NK-92 treated with Interleukin-12 subunit alpha and Interleukin-12 subunit beta, amount 100 ng/mL, for 24 hours (cell line): ENCODE measurements at places on chromosomes 2 and 18.

DNA sequence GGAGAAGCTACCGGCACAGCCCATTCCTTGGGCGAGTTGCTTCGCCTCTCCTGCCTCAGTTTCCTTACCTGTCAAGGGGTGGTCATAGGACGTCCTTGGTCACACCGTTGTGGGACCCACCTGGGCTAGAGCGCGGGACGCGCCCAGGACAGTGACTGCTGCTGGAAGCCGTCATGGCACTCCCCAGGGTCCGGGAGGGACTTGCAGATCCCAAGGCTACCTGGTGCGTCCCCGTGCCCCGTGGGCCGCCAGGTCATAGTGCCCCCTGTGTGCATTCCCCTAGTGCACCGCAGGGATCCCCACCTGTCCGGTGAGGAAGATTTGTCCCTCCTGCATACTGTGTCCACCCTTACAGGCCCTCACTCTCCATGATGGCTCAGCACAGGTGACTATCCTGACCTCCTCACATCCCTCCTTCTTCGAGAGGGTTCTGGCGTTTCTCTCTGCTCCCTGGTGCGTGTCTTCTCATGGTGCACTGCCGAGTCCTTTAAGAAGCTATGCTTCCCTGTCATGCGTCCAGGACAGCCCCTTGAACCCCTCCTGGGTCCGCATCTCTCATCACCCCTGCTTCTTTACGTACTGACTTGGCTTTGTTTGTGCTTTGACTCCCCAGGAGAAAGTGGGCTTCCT lies 886 bp upstream of the STK25 start:
- no peak for DNase-seq

GRCh38 chr18:3709205-3709604 lies 259.2 kb downstream of the TGIF1 start:
- no peak for DNase-seq

GRCh38 chr2:162153608-162154224 lies 1.7 kb upstream of the GCG start:
- peak; percentile 24 for DNase-seq

DNA sequence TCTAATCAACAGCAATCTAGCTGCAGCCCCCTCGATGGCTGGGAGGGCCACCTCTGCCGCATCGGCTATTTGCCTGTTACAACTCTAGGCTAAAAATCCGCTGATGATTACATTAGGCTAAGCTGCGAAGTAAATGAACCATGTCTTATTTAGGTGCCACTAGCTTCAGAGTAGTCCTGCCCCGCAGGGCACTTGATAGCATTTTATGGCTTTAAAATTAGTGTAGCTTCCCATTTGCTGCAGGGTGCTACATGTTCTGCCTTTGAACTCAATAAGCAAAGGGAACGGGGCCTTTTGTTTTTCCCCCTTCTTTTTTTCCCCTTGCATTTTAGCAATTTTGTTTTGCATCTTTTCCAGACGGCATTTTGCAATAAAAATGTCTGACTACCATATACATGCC lies 270.2 kb downstream of the GBX2 start:
- no peak for DNase-seq

- DNase-seq: no peak
These were observed 649 bp downstream of the FECH start for GRCh38 chr18:57585855-57586250.

DNA sequence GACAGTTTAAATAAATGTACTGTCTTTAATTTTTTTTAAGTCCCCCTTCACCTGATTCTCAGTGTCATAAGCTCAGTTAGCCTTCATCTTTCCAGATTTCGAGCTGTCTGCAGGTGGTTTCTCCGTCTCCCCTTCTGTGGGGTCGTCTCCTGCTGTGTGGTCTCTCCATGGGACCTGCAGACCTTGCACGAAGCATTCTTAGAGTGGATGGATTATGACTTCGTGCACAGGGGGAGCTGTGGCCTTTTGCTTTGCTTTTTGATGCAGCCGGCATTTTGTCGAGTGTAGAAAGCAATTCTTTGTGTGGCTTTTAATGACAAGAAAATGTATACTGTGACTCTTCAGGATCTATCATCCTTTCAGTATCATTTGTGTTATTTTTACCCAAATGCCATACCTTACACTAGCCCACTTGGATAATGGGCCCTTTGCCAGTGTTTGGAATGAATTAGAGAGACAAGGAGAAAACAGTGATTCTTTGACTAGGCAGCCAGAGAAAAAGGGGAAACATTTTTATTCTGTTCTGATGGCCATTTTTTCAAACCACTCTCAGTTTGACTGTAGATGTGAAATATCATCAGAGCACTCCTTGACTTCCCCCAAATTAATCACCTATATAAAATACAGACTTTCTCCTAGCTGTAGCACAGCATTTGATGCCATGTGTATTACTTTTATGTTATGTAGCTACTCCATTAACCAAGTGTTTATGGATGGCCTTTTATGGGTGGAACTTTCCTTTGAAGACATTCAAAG lies 54.3 kb downstream of the ITGA6 start:
- no peak for DNase-seq

DNA sequence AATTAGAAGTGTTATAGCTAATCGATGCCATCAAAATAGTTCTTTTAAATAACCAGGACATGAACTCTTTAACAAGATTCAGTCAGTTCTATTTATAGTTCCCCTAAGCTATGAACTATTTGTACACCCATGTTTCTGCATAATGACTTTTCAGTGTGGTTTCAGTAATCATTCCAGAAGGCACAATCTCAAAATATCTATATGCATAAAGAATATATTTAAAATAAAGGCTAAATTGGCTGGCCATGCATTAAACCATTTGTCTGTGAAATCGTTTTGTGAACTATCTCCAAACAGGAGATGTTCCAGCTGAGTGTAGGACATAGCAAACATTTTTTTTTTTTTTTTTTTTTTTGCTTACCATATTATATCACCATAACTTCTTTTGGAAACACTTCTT lies 719.3 kb downstream of the PLCL1 start:
- no peak for DNase-seq

GRCh38 chr18:72104851-72105250 lies 439.3 kb downstream of the CBLN2 start:
- no peak for DNase-seq

DNA sequence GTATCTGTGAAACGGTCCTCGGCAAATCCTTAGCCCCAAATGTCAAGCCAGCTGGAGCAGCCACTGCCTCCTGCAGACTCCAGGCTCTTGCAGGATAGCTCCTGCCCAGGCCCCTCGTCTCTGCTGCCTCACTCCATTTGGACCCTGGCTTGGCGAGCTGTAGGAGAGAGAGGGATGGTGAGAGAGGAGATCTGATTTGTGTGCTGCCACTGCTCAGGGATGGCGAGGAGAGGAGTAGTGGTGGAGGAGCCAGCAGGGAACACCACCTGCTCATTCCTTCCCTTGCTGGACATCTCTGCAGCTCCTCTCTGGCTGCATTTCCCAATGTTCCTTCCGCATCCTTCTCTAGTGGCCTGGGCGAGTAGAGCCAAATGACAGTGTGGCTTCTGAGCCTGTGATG lies 109.1 kb upstream of the NCK2 start:
- no peak for DNase-seq

DNA sequence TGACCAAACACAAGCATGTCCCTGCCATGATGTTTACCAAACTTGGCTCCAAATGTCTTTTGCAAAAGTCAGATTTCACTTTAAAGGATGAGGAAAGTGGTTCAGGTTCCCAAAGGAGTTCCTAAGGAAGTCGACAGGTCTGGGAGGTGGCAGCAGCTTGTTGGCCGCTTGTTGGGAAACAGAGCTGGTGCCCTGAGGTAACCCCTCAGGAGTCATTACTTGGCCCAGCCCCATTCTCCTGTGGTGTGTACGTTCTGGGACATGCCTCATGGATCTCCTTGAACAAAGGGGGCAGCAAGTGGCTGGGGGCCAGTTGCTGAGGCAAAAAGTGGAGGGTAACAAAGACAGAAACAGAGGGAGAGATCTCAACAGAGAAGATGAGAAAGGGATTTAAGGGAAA lies 10.9 kb downstream of the TMBIM1 start:
- DNase-seq: no peak

DNA sequence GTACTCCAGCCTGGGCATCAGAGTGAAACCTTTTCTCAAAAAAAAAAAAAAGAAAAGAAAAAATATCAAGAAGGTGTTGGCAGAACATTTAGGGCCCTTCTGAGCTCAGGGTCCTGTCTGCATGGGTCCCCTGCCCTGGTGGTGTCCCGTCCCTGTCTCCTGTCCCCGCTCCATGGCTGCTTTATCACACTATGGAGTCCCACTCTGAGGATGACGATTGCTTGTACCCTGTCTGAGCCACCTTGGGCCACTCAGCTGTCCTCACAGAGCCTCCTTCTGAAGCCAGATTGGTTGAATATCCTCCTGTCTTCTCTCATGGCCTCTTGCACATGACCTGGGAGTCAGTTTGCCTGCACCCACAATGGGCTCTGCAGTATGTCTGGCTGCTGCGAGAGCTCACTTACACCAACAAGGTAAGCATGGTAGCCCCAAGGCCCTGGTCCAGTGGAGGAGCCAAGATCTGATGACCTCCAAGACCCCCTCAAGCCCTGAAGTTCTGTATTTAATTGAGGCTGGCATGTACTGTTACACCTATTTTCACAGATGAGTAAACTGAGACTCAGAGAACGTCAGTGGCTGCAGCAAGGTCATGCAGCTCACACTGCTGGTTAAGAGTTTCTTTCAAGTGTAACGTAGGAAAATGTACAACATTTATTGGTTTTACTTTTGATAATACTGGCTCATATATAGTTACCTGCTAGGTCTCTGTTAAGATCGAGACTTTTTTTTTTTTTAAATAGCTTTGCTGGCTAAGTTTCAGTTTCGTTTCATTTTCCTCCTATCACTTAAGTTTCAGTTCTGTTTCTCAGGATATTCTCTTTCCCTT lies 16.9 kb upstream of the ZCCHC2 start:
- peak; percentile 7 for DNase-seq

- DNase-seq: no peak
These were observed 381.8 kb upstream of the POU3F3 start for GRCh38 chr2:104472076-104472475.

- no peak for DNase-seq
These were observed 11.9 kb downstream of the MREG start for GRCh38 chr2:216001216-216002100.

DNA sequence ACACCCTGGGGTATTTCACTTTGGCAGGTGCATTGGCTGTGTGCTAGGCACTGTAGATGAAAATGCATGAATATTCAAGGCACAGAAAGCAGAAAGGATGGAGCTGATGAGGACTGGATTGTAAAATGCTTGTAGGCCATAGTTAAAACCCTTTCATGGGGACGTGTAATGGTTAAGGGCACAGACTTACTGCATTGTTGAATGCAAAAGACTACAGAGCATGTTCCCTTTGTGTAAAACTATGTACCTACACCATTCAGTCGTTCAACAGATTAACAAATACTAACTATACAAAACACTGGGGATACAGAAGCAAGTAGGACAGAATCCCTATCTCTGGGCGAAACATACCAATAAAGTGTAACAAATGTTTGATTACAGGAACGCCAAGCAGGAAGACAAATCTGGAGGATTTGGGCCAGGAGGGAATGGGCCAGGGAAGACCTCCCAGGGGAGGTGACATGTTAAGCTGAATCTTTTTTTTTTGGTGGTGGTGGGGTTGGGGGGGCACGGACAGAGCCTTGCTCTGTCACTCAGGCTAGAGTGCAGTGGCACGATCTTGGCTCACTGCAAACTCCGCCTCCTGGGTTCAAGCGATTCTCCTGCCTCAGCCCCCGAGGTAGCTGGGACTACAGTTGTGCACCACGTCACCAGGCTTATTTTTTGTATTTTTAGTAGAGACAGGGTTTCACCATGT lies 19.6 kb upstream of the ROCK2 start:
- DNase-seq: no peak

GRCh38 chr2:197293252-197294007 lies 17.1 kb downstream of the ANKRD44 start:
- DNase-seq: no peak

DNA sequence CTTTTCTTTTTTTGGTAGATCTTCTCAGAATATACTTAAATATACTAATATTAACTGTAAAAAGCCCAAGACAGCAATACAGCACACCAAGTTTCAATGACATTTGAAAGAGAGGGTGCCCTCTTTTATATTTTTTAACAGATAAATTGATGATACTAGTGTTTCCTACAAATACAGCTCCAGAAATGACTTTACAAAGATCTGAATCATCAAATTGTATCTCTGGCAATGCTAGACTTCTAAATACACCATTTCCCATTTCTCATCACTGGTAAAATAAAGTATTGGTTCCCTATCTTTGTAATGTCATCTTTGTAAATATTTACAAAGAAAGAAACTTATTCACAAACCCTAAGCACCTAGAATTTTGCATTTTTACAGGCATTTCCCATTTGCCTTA lies 281.3 kb downstream of the EXOC6B start:
- DNase-seq: no peak

- peak; percentile 61 for DNase-seq
These were observed 861 bp downstream of the SLC39A10 start for GRCh38 chr2:195657634-195658540.

DNA sequence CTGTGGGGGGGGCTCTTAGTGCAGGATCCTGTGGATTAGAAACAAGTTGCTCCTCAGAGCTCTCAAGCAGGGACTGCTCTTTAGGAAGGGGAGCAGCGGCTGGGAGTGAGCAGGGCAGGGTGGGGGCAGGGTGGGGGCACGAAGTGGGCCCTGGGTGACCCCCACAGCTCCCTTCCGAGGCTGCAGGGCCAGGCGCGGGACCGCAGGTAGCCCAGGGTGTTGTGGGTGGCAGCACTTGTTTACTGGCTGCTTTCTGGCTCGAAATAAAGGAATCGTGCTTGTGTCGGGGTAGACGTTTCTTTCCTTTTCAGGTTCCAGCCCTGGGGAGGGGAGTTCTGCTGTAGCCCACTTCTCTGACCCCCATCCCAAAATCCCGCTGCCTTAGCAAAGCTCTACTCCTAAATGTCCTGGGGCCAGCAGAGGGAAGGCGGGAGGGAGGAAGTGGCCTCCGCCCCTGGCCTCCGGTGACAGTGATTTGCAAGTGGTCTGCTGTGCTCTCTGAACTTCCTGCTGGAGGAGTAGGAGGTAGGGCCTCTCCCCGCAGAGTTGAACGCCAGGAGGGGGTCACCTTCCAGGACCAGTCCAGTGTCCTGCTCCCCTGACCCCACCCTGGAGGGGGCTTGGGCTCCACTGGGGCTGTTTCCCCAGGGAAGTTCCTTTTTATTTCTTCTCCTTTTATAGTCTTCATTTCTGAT lies 8.3 kb downstream of the NEU4 start:
- DNase-seq: no peak

- no peak for DNase-seq
These were observed 115.9 kb downstream of the HAUS1 start for GRCh38 chr18:46220116-46220515.

DNA sequence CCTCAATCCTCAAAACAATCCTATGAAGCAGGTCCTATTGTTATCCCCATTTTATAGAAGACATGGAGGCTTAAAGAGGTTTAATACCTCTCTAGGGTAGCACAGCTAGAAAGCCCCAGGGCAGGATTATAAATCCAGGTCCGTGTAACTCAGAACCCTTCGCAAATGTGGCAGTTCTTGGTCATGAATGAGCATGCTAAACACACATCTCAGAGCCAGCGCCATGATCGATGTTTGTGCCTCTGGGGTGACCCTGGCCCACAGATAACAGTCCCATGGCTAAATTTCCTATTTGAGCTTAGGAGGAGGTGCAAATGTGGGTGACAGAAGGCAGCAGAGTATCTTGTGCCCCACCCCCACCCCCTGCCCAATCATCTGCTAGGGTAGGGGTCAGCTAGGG lies 17.5 kb downstream of the DNMT3A start:
- DNase-seq: no peak

- no peak for DNase-seq
These were observed 218.2 kb downstream of the NDUFA10 start for GRCh38 chr2:239806758-239807434.
